Stimulated activated CD8-positive, alpha-beta memory T cell treated with anti-CD3 and anti-CD28 coated beads, Interleukin-12 subunit alpha, Interleukin-12 subunit beta, amount 100 ng/mL, for 4 hours (primary cell): ENCODE measurements at places on chromosomes 3 and 15.

DNA sequence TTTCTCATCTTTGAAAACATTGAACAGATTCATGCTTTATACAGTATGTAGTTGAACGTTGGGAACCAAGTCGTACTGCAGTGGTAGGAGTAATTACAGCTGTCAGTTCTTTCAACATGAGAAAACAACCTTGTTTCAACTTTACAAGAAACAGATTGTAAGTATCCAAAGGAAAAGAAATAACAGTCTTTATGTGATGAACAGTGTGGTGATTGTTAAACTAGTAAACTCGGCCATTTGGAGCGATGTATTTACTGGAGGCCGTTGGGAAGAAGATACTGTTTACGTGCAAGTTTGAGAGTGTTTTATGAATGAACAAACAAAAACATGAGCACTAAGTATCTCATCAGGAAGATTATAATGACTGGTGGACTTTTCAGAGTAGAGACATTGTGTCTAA lies 48.4 kb downstream of the EPHA3 start:
- DNase-seq: no peak

DNA sequence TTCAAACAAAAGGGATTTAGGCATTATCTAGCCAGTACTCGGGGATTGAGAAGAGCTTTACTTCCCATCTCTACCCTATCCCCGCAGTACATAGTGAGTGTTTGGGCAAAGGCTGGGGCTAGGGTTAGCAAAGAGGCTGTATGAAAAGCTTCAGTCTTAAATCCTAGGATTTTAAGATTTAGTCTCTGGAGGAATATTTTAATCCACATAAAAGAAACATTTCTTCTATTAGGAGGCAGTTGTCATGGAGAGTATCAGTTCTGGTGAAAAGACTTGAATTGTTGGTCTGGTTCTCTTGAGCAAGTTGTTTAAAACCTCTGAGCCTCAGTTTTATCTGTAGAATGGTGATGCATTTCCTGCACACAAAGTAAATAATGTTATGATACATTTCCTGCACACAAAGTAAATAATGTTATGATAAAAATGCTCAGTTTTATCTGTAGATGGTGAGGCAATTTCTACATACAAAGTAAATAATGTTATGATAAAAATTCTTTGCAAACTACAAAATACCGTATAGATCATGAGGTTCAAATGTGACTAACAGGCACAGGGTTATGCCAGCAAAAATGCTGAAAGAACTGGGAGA lies 53.9 kb upstream of the ZBED2 start:
- DNase-seq: no peak

GRCh38 chr15:90001683-90002427 lies 731 bp downstream of the ZNF710 start:
- peak; percentile 53 for DNase-seq

DNA sequence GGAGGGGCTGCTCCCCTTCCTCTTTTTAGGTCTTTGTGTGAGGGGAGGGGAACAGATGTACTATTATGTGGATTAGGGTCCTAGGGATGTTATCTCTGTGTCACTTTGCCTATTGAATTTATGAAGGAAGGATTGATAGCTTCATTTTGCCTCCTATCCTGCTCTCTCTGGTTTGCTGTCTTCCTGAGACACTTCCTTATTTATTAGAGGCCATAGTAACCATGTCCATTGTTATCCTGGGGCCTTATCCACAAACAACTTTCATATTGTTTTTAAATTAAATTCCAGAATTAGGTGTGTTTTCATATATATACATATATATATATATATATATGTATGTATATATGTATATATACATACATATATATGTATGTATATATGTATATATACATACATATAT lies 83.2 kb upstream of the LRRFIP2 start:
- no peak for DNase-seq

DNA sequence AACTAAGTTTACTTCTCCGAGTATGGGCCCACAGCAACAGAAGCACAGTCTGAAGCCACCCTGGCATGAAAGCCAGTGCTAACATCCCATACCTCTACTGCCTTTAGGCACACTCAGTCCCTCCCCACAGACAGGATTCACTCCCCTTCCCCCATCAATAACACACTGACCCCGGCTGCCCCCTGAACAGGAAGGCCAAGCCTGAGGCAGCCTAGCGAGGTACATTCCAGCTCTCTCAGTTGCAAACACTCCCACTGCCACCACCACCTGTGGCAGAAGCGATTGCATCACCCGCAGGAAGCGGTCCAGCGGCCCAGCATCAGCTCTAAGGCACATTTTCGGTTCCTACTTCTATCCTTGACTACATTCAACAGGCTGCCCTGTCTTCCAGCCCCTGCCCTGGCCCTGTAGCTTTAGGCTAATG lies 7.0 kb upstream of the BMF start:
- DNase-seq: peak; percentile 26

GRCh38 chr15:81642451-81642990 lies 268.5 kb upstream of the TMC3 start:
- DNase-seq: no peak

DNA sequence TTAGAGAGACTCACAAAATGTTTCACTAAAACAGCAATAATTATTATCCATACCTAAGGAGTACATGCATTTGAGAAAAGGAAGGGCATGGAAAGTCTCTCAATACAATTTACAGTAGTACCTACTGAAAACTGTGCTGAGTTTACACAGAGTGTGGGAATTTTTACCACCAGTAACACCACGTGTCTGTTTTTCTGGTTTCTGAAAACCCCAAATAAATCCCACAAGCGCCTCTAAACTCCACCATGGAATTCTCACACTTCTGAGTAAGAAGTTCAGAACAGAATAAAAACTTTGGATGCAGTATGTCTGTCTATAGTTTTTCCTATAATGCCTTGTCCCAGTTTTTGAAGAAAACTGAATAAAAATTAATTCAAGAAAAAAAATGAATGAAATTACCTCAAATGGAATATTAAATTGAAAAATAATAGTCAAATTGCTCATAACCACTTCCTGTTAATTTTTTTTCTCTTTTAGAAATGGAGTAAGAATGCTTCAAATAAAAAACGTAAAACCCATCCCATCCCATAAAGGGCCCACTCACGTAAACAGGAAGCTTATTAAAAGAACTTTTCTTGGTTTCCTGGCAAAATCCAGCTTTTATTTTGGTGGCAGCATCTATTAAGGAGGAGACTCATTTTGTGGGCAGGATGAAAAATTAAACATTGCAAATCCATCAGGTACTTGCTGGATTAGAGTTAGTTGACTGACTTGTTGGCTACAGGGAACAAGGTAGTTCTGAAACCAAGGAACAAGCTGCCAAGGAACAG lies 378.1 kb downstream of the TIGIT start:
- no peak for DNase-seq

GRCh38 chr3:13548696-13549622 lies at the start of gene FBLN2:
FBLN2 (plus strand) TSS chr3:13549125; CDS start chr3:13570356, 21,231 bp downstream.
- peak; percentile 5 for DNase-seq

GRCh38 chr3:193114431-193115340 lies 126.3 kb upstream of the PLAAT1 start:
- DNase-seq: no peak

GRCh38 chr15:53586799-53587198 lies 172.7 kb downstream of the WDR72 start:
- DNase-seq: no peak

- no peak for DNase-seq
Measured at GRCh38 chr15:78193731-78194567, 40.4 kb downstream of the ACSBG1 start.

DNA sequence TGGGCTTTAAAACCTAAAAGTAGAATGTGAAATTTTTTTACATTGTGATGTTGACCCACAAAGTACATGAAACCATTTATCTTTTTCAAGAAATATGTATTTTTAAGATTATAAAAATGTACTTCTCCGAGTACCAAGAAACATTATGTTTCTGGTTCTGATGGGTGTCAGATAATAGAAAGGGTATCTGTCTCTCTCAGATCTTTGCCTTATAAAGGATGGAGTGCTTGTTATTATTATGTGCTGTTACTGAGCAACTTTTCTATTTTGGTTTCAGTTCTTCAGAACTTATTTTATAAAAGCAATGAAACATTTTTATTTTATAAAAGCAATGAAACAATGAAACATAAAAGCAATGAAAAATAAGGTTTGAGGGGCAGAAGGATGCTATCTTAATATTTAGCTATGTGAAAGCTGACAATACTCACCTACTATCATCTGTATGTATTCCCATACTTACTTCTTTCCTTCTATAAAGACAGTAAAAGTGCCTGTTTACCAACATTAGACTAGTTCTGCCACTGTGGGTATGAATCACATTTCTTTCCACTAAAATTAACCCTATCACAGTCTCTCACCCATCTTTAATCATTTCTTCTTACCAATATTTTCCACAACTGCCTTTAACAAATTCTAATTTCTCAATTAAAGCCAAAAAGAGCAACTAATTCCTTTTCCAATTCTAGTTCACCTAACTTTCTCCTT lies 540.7 kb upstream of the KCNMB2 start:
- DNase-seq: no peak

- DNase-seq: no peak
Measured at GRCh38 chr15:77617476-77618230, 15.1 kb downstream of the LINGO1 start.

DNA sequence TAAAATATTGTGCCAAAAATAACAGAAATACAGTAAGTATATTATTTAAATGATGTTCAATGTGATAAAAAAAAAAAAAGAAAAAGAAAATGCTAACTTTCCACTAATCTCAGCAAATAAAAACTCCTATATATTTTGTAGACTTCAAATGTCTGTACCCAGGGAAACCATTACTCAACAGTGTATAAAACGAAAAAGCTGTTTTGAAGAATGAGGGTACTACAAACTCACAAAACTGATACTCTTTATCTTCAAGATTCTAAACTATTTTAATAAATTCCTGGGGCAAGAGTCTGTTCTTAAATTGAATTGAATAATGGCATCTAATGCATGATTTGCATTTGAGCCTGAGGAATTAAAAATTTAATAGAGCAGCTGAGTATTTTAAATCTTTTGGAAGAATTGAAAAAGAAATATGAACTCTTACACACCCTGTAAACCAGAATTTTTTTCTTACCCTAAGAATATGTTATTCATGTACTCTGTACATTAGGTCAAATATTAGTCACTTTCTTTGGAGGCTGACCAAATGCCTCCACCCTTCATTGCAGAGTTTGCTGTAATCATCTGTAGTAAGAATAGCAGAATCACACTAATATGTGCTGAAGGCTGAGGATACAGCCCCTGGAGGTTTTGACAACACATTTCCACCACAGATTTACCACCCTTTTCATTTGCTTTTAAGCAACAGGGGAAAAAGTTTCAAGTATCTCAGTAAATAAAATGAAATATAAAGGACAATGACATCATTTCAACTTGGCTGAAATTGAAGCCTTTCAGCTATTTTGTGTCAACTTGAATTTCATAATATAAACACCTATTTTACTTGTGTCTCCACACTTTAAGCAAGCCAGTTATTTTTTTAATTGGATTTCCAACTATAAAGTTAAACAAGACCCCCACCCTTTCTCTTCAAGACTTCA lies 79.7 kb downstream of the FBN1 start:
- no peak for DNase-seq

GRCh38 chr3:169199283-169199682 lies 464.2 kb downstream of the MECOM start:
- DNase-seq: no peak

GRCh38 chr3:41102053-41102556 lies 97.2 kb upstream of the CTNNB1 start:
- no peak for DNase-seq

DNA sequence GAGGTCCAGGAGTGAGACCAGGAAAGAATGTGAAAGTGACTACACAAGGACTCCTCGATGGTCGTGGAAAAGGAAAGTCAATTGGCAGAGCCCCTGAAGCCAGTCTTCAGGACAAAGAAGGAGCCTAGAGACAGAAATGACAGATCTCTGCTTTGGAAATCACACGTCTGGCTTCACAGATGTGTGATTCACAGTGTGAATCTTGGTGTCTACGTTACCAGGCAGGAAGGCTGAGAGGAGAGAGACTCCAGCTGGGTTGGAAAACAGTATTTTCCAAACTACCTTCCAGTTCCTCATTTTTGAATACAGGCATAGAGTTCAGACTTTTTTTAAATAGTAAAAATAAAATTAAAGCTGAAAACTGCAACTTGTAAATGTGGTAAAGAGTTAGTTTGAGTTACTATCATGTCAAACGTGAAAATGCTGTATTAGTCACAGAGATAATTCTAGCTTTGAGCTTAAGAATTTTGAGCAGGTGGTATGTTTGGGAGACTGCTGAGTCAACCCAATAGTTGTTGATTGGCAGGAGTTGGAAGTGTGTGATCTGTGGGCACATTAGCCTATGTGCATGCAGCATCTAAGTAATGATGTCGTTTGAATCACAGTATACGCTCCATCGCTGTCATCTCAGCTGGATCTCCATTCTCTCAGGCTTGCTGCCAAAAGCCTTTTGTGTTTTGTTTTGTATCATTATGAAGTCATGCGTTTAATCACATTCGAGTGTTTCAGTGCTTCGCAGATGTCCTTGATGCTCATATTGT lies 6.0 kb downstream of the CCR2 start:
- DNase-seq: no peak

DNA sequence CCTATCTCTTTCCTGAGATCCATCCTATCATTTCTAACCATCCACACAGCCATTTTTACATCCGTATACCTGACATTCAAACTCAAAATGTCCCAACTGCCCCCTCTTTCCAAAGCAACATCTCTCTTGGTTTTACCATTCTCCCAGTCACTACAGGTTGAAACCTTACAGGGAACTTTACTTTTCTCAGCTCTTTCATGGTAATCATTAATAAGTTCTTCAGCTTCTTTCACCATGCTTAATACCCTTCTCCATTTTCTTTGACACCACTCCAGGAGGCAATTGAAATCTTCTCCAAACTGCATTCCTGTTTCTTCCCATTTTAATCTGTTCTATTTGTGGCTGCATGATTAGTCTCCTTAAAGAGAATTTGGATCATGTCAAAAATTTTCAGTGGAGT lies 352.5 kb downstream of the GAP43 start:
- DNase-seq: no peak

GRCh38 chr15:69161079-69161877 lies 843 bp downstream of the GLCE start:
- DNase-seq: no peak

GRCh38 chr15:39173426-39173825 lies 407.5 kb upstream of the THBS1 start:
- no peak for DNase-seq

DNA sequence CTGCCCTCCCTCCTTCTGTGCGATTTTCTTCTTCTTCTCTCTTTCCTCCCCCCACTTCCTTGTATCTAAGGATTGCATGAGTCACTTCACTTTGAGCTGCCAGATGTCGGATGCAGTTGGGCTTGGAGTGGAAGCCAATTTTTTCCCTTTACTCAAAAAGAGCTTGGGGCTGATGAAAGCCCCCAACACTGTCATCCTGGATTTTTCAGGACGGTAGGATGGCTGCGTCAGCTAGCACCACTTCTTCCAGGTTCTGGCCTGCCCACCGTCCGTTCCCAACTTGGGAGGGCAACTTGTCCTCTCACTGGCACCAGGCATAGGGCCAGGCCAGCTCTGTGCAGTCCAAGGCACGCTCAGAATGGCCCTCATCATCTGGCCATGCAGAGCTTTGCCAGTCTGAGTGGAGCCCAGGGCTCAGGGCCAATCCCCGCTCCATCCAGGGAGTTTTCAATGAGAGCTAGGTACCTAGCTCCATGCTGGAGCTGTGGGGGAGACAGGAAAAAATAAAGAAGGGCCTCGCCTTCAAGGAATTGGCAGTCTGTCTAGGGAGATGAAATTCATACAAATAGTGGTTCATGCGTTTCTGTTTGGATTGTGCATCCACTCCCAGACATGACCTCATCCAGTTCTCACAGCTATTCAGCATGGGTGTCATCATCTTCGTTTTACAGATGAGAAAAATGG lies 47.7 kb upstream of the INSYN1 start:
- DNase-seq: no peak

- no peak for DNase-seq
Measured at GRCh38 chr3:139558351-139559266, 19.1 kb upstream of the RBP1 start.
